ENCODE measurements at places on chromosomes 5 and 9.

GRCh38 chr9:126635661-126636439 lies 22.1 kb downstream of the LMX1B start:
- no peak for DNase-seq

- no peak for DNase-seq
Observed at GRCh38 chr5:27619982-27620381, 581.6 kb upstream of the CDH9 start.

DNA sequence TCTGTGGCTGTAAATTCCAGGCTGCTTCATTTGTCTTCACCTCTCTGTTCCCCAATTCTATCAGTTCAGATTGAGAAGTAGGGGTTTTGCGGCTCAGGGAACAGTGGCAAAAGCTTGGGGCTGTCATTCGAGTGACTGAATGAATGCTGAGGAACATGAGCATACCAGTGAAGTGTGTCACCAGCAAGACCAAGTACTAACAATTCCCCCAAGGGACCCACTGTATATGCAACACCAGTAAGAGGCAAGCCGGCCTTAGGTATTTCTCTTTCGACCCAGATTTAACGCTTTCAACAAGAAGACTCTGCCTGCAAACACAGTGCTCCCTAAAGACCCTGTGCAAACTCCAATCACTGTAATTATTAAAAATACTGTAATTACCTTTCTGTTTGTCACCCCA lies 25.8 kb downstream of the KLHL3 start:
- DNase-seq, result peak; percentile 50

DNA sequence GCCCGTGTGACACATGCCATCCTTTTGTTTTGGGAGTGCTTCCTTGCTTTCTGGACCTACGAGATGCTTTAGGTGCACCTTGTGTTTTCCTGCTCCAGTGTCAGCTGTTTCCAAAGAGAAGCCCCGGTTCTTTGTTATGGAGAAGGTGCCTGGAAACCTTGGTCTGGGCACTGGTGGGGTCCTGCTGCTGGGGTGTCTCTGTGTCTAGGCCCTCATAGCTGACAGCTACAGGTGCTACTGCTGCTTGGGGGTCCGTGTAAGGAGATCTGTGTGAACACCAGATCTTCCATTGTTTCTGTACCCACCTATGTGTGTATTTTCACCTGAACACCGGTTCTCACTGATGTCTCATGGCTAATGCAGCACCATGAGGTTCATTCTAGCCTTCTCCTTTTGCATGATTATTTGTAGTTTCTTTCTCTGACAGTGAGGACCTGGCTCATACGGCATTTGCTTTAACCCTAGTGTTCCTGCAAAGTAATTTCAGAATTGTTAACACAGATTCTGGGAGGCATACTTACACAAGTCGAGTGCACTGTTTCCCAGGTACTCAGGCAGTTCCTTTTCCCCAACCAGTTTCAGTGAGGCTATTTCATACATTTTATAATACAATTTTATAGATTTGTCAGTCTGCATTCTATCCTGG lies 13.2 kb upstream of the FAM120AOS start:
- DNase-seq, result no peak

DNA sequence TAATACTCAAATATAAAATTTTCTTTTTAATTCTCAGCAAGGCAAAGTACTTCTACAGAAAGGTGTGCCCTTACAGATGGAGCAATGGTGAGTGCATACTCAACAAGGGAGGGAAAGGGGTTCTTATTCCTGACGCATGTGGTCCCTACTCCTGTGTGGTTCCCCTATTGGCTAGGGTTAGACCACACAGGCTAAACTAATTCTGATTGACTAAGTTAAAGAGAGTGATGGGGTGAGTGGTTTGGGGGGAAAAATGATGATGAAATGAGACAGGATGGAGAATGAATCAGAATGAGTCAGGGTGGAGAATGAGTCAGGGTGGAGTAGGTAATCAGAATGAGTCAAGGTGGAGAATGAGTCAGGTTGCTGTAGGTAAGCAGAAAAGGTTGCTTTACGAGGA lies 22.9 kb upstream of the HMGCS1 start:
- DNase-seq, result no peak

DNA sequence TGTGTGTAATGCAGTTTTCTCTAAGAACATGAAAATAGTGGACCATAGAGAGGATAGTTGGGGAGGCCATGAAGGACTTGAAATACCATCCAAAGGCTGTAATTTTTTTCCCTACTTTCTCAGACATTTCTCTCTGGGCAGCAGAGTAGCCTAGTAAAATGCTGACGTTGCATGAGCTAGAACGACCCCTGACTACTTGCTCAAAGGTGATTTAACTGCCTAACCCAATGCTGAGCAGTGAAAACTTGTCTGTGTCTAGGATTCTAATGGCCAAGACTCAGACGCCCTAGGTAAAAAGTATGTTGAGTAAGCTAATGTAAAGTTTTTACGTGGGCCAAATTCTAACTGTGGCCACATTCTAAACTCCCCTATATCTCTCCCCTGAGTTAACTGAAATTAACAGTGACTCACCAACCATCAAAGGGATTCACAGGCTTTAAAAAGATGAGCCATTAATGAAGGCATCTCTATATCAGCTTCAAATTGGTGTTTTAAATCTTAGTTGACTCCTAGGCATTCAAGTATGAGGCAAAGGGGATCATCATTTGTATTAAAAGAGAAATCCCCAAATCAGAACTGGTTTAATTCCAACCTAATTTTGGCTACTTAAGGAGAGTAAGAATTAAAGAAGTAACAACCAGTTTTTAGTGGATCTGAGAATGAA lies 121.0 kb upstream of the GAS1 start:
- DNase-seq, result peak; percentile 72

GRCh38 chr9:88781628-88782391 lies 209.5 kb upstream of the S1PR3 start:
- DNase-seq, result peak; percentile 66

GRCh38 chr9:89444925-89445765 lies 52.8 kb downstream of the SEMA4D start:
- no peak for DNase-seq

- peak; percentile 87 for DNase-seq
Observed at GRCh38 chr9:34158362-34158869, 20.4 kb upstream of the UBAP1 start.

- DNase-seq, result no peak
Observed at GRCh38 chr5:72368271-72368670, 48.1 kb downstream of the PTCD2 start.
